ENCODE measurements at places on chromosomes 12 and 14.

GRCh38 chr14:59096303-59096702 is 92.2 kb upstream of the DAAM1 start:
- DNase-seq = no peak

GRCh38 chr14:94653321-94653720 is 41.1 kb downstream of the SERPINA3 start:
- DNase-seq = no peak

- no peak for DNase-seq
Measured at GRCh38 chr12:94783862-94784261, 133.5 kb upstream of the TMCC3 start.

GRCh38 chr14:104392396-104393198 is 187.0 kb upstream of the C14orf180 start:
- DNase-seq = no peak

GRCh38 chr14:30064454-30064853 is 136.8 kb upstream of the PRKD1 start:
- DNase-seq = no peak
